ENCODE measurements at places on chromosomes 5 and 9.

- no peak for DNase-seq
Observed at GRCh38 chr9:130425741-130426466, 18.9 kb upstream of the ASS1 start.

DNA sequence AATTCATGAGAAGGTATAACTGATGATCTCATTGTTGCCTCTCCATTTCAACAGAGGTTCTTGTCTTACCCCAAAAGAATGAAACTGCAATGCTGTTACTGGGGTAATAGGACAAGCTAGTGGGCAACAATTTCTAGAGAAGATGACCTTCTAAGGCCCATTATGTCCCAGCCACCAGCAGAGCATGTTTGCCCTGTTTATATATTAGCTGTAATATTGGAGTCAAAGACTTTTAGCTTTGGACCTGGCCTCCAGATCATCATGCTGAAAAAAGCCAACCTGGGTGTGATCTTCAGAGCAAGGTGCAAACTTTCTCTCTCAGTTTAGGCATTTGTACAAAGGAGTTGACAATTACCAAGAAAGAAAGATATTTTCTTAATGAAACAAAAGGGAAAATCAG, 3.4 kb downstream of the ALDOB start:
- no peak for DNase-seq

GRCh38 chr9:113511856-113512761, 48.6 kb downstream of the RGS3 start:
- no peak for DNase-seq

DNA sequence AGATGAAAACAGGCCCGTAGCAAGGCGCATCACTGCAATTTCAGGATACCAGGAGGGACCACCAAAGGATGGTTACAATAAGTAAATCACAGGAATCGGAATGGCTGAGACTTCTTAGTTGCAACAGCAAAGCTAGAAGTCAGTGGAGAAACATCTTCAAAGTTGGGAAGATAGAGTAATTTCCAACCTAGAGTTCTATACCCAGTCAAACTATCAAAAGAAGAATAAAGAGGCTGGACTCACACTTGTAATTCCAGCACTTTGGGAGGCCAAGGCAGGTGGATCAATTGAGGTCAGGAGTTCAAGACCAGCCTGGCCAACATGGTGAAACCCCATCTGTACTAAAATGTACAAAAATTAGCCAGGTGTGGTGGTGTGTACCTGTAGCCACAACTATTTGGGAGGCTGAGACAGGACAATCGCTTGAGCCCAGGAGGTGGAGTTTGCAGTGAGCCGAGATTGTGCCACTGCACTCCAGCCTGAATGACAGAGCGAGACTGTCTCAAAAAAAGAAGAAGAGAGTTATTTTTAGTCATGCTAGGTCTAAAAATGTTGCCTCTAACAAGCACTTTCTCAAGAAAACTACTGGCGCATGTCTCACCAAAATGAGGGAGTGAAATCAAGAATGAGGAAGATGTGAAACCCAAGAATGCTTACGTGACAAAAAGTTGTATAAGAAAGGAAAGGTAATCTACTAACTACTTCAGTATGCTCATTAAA, 267.7 kb downstream of the DENND1A start:
- no peak for DNase-seq

DNA sequence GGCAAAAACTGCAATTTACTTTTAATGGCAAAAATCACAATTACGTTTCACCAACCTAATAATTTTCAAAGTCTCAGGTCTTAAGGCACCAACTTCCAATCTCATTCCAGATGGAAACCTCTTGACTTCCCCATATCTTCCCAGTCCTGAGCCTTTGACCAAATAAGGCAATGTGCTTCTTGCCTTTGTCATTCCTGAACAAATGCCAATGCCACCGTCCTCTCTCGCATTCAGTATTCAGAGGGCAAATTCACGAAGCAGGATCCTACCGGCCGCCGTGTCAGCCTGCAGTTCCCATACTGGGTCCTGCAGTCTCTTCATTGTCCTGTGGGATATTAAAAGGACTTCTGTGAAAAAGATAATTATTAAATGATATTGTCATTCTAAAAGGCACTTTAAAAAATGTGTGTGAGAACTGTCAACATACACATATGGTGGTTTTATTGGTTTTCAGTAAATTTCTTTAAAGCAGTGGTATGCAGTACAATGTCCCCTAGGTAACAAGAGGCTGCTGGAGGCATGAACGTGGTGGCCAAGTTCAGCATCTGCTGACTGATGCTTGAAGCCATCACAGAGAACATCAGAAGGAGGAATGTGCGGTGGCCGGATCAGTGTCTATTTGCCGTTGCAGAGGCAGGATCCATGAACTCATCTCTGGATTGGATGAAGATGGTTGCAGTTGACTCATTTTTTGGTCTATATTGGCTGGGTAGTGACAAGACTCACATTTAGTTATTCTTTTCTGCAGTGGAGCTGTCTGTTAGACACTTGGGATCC, 101.4 kb upstream of the IRX4 start:
- no peak for DNase-seq

DNA sequence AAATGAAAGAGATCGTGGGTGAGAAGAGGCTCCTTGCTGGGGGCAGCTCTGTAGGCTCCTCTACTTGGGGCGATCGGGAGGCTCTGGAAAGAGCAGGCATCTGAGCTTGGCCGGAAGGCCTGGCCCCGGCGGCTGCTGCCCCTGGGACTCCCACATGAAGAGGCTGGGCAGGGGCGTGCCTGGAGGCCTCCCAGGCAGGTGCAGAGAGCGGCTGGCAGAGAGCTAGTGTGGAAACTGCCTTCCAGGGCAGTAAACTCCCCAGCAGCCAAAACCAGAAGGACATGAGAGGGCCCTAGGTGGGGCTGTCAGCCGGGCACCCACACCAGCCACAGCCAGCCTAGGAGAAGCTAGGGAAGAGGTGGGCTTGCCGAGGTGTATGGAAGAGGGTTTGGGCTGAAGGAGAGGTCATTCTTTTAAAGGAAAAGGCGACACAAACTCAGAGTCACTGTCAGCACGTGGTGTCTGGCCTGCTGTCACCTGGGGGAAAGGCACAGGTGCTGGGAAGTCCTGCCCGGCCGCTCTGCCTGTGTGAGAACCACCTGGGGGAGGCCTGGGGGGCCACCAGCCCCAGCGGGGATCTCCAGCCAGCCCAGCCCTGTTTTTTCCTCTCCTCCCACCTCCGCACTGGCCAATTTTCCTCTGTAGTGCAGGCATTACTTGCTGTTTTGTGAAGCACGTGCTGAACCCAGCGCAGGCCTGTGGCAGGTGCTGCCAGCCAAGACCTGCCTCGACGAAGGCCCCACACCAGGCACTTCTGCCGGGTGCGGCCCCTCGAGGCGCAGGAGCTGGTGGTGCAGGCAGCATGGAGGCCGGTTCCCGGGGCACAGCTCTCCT, 44.8 kb upstream of the EGFL7 start:
- DNase-seq = no peak

- DNase-seq = no peak
Observed at GRCh38 chr5:55483885-55484284, 50.9 kb downstream of the PLPP1 start.

- DNase-seq = no peak
Observed at GRCh38 chr5:181248277-181248676, 4.6 kb upstream of the RACK1 start.

GRCh38 chr5:171975262-171975876, 31.1 kb downstream of the FBXW11 start:
- no peak for DNase-seq

DNA sequence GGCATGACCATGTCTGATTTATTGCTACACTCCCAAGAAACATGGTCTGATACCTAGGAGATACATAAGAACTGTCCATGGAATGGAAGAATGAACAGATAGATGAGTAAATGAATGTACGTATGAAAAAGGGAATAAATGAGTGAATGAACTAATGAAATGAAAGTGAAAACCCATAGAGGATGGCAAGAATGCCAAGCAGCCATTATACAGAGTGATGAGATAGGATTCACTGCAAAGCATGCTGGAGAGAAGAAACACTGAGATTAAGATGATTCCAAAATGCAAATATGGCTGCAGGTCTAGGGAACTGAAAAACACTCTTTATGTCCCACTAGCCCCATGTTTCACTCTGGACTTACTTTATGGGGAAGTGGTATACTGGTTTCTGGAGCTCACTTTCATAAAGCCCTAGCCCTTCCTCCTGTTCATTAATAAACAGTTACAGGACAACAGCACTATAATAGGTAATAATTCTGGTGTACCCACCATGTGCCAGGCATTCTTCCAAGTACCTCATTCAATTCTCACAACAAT, 170.3 kb upstream of the RAD23B start:
- DNase-seq = no peak
